Stimulated activated CD8-positive, alpha-beta memory T cell treated with anti-CD3 and anti-CD28 coated beads, Interleukin-4, amount 100 ng/mL, for 1 hour (primary cell): ENCODE measurements at places on chromosomes 5 and 9.

GRCh38 chr9:84045481-84046097, 65.0 kb downstream of the RMI1 start:
- DNase-seq: no peak

DNA sequence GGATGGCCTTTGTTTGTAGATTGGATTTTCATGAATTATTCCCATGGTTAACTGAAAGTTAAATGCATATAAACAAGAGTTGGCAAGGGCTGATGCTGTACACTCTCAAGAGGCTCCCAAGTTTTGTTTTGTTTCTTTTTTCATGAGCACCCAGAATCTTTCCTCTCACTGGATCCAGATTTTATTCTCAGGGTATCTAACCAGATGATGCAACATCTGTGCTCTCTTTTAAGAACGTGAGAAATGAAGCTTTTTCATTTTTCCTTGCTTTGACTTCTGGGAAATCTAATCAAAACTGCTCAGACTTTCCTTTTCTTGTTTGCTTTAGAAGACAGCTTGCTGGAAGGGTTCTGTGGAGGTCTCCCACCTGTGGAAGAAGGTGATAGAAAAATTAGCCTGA, 142.7 kb upstream of the SLC12A2 start:
- no peak for DNase-seq

GRCh38 chr9:79663878-79664277, 92.1 kb downstream of the TLE4 start:
- DNase-seq: no peak

GRCh38 chr5:99068944-99069650, 140.3 kb upstream of the CHD1 start:
- no peak for DNase-seq

DNA sequence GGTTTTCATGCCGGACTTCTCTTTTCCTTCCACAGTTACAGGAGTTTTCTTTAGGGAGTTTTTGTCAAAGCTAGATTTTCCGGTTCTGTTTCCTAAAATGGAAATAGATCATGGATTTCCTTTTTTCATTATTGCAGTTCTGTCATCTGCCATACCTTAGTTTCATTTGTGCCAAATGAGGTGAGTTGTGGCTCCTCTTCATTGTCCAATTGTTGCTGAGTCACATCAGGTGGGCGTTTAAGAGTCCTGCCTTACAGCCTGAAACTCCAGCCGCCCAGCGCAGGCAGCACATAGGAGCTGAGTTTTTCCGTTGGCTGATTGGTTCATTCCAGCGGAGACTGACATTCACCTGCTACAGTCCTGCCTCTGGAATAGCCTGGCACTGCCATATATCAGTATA, 14.1 kb downstream of the SLC25A25 start:
- no peak for DNase-seq

GRCh38 chr5:158780656-158781237, 319.0 kb downstream of the EBF1 start:
- DNase-seq: no peak

DNA sequence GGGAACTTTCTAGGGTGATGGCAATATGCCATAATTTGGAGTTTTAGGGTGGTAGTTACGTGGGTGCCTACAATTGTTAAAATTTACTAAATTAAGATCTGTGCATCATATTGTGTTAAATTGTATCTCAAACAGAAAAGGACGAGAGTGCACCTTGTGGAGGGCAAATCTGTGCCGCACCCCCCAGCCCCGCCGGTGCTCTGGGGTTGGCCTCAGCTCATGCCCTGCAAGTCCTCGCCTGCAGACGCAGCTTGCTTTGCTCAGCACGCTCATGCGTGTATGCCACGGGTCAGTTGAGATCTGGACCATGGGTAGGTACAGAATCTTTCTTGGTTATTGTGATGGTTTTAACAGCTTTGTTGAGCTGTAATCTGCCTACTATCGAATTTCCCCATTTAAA, 33.7 kb upstream of the FCN1 start:
- DNase-seq: no peak

GRCh38 chr5:717143-717542, 24.0 kb upstream of the TPPP start:
- no peak for DNase-seq

GRCh38 chr5:40669606-40670390, 9.9 kb upstream of the PTGER4 start:
- DNase-seq: no peak

GRCh38 chr9:113646946-113647914, 183.7 kb downstream of the RGS3 start:
- no peak for DNase-seq

- DNase-seq: no peak
Observed at GRCh38 chr5:37717276-37717612, 122.6 kb downstream of the GDNF start.

DNA sequence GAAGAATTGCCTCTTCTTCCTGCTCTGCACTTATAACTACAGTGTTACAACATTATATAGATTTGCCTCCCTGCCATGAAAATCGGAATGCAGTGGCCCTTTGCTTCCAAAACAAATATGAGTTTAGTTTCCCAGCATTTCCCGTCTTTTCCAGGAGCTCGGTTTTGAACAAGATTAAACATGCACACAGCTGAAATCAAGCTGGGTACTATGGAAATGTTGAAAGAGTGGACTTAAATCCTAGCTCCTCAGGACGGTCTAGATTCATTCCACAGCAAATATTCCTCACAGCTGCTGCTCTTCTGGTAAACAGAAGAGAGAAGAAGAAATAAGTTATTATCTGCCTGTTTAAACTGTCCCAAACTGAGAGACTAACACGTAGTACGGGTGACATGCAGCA, 161.4 kb downstream of the PIK3R1 start:
- no peak for DNase-seq

GRCh38 chr5:1062761-1063568, 48.9 kb downstream of the SLC12A7 start:
- DNase-seq: no peak

GRCh38 chr9:131094015-131094414, 2.3 kb upstream of the AIF1L start:
- DNase-seq: no peak

DNA sequence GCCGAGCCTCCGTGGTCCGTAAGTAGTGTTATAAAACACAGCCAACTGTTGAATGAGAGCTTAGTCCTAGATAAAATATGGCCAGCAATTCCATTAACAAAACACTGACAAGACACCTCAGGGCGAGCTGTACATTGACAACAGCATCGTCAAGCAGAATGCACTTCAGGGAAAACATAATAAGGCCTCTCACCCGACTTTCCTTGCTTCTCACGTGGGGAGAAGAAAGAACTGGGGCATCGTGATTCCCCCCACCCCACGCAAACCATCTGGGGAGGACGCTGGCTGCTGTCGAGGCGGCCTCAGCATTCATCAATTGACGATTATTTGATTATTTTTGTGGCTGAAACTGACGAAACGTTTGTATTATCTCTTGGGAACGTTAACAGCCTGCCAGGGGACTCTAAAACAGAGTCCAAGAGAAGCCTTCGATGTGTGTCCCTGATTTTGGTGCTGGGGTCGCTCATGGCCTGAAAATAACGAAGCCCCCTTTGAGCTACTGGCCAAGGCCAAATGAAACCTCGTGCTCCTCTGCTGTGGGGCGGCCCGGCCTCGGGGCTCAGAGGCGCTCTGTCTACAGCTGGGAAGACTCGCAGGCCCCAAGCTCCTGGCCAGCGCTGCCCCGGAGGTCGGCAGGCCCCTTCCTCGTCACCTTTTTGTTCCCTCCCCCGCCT, 464 bp downstream of the GDF9 start:
- no peak for DNase-seq

DNA sequence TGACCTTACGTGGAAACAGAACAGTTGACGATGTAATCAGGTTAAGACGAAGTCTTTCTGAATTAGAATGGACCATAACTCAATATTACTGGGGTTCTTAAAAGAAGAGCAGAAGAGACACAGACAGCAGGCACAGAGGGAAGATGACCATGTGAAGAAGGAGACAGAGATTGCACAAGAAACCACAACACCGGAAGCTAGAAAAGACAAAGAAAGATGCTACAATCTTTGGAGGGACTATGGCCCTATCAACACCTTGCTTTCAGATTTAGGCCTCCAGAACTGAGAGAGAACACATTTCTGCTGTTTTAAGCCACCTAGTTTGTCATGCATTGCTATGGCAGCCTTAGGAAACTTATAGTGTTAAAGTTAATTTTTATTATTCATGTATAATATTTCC, 27.1 kb downstream of the CDH9 start:
- DNase-seq: no peak

DNA sequence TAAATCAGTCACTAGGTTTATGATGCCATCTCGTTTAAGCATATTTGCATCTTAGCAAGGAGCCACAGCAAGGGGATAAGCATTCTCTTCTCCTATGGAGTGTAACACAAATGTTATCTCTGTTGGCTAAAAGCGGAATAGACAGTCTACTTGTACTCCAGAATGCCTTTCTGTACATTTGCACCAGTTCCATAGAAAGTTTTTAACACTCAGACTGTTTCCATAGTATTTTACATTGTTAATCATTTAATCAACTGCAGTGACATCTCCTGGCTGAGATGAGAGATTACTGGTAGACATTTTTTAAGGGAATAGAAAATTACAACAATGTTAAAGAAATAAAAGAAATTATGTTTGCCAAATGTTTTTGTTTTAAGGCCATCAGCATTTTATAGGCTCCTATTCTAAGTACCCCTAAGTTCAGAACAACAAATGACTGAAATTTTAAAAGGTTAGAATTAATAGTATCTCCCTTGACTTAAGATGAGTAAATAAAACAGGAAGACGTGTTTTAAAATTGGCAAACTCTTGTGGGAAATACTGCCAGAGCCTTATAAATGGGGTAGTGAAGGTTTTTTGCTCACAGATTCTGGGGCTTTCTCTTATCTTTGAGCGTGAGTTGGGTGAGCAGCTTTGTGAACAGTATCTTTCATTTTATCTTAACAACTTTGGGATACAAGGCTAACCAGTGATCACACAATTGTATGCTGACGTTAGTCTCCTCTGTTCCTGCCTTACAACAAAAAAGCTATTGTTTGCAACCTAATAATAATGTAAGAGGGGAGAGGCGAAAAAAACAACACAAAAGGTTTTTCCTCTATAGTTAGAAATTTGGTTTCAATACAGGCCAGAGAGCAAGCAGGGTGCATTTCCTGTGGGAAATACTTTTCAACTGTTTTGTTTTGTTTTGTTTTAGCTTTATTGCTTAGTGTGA, 294.3 kb downstream of the FBXL7 start:
- DNase-seq: no peak

DNA sequence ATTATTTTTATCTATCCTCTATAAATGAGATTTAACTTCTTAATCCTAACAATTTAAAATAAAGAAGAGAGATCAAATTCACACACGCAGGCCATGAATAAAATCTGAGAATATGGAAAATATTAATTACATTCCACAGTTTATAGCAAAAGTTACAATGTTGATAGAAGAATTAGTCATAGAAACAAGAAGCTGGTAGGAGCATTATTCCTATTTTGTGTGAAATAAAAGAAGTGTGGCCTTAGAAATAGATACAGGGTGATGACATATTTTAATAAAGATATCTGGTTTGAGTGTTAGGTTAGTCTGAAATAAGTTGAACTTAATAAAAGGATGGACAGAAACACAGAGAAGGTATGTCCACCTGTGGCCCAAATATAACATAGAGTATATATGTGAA, 790.4 kb upstream of the NUDT12 start:
- DNase-seq: no peak

GRCh38 chr5:81590498-81591384, 160.2 kb downstream of the SSBP2 start:
- DNase-seq: no peak

DNA sequence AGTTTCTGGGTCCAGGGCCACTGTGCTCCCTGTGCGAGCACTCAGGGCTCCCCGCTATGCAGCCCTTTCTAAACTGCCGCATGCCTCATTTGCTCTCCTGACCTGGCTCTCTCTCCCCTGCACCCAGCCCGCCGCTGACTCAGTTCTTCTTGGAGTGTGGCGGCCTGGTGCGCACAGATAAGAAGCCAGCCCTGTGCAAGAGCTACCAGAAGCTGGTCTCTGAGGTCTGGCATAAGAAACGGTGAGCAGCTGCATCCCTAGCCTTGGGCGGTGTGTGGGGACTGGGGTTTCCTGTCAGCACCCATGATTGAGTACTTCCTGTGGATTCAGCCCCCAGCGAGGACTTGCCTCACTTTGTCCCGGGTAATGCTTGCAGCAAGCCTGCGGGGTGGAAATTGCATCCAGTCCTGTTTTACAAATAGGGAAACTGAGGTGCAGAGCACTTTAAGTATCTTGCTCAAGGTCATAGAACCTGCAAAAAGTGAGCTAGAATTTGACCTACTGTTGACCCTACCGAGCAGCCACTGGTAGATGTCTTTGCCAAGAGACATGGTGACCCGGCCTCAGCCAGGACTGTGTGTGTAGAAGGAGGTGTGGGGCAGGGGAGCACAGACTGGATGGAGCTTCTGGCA, 27.9 kb downstream of the USP20 start:
- peak; percentile 57 for DNase-seq

- DNase-seq: no peak
Observed at GRCh38 chr9:76996700-76997099, 22.8 kb upstream of the FOXB2 start.

DNA sequence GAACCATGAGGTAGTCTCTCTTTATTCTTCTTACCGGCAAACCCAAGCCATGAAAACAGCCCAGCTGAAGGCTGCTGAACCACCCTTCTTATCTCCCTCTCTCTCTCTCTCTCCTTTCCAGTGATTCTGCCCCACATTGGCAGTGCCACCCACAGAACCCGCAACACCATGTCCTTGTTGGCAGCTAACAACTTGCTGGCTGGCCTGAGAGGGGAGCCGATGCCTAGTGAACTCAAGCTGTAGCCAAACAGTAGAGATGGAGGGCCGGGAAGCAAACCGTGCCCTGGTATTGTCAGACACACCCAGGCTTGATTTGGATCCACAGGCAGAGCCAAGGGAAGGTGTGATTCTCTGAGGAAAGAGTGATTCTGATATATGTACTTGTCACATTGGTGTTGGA, 14.0 kb downstream of the GRHPR start:
- DNase-seq: no peak

DNA sequence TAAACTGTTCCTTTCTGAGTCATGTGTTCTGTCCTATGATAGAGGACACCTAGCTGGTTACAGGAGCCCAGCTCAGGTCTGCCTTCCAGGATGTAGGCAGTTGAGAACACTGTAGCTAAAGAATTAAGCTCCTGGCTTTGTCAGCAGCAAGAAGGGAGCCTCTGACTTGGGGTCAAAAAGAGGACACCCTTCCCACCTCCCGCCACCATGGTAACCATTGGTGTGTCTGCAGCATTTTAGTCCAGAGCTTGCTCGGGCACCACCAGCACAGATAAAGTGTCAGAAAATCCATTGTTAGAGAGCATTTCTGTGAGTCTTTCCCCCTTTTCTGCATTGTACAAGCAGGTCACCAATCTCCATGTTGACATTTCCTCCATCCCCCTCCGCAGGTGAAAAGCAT, 181.7 kb downstream of the DOCK8 start:
- DNase-seq: no peak

GRCh38 chr9:127993721-127994120, 12.9 kb upstream of the EEIG1 start:
- no peak for DNase-seq

- DNase-seq: no peak
Observed at GRCh38 chr5:132227235-132227484, 493 bp downstream of the P4HA2 start.
